ENCODE measurements at places on chromosomes 2 and 18.
A peak's percentile ranks its signal among the peaks of the same experiment; 100 is the strongest.

DNA sequence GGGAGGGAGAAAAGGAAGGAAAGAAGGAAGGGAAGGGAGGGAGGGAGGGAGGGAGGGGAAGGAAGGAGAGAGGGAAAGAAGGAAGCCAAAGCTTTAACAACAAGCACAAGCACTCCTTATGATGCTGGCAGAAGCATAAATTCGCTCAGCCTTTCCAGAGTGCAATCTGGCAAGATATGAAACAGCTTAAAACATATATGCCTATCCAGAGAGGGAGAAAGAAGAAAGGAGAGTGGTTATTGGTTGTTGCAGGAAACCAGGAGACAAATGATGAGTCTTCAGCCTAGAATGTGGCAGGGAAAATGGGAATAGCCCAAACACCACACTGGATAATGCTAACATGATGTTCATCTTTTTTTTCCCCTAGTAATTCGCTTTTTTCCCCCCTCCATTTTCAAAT, 64.0 kb downstream of the STPG4 start:
- no peak for DNase-seq

- no peak for DNase-seq
Observed at GRCh38 chr2:31429759-31430438, 15.4 kb upstream of the XDH start.

- no peak for DNase-seq
Observed at GRCh38 chr2:7379799-7380198, 462.6 kb downstream of the RNF144A start.

DNA sequence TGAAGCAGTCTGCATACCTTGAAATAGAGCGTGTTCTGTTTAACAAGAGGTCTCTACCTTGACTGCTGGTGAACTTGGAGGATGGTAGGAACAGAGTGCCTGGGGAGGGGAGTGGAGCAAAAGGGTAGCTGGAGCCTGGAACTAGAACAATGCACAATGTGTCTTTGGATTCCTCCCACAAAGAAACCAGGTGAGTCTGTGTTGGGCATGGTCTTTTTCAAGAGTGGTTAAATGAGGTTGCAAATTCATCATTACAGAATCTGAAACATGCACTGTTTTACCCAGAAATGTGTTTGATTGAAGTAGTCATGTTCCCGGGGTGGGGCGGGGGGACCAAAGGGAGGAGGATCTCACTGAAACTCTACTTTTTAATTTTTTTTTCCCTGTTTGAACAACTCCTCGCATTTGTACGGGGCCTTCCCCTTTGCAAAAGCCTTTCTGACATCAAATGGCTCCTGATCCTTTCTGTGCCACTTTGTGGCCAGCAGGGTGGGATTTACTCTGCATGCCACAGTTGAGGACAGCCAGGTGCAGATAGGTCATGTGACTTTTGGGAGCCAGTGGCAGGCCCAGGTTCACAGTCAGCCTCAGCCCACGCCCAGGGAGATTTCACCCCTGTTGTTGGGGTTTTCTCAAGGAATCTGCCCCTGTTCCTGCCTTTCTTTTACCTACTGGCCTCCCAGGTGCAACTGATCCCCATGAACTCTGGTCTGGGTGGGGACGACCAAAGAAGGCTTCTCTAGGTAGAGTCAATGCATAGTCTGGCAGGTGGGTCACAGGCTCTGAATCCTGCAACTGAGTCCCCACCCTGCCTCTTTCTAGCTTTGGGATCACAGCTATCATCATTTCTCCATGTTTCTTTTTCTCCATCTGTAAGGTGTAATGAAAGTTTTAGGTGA, 28.2 kb downstream of the MYCN start:
- no peak for DNase-seq

DNA sequence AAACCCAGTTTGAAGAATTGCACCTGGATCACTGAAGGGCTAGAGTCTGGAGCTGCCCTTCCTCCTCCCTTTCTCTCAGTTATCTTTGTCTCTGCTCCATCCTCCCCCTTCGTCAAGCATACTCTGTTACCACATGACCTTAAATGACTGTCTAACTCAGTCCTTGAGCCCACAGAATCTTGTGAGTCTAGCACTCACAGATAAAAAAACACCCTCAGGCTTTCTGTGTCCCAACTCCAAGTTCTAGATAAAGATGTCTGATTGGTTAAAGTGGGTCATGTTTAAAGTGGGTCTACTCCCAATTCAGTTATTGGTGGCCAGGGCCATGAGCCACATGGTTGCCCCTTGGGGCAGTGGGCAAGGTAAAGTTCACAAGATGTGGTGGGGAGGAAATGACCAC, 53.5 kb upstream of the CYP1B1 start:
- no peak for DNase-seq

DNA sequence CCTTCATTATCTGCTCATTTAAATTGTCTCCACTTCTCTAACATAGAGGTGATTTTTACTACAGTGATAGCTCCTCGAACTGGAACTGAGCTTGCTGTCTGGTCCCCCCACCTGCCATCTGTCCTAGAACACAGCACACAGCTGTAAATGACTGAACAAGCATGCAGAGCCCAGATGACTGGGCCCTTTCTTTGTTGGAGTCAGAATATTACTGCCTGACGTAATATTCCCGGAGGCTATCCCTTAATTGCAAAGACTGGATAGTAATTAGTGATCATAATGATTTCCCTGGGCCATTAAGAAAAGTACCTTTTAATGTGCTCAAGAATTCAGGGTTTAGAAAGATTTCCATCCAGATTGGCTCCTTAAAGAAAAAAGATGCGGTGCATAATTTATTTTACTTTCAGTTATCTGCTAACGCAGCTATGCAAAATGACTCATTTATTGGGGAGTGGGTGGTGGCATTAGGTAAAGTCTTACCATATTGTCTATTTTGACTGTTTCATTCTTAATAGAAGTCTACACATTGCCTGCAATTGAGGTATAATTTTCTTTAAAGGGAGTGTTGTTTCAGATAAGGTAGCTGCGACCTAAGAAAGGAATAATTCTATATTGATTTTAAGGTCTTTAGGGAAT, 84.4 kb downstream of the MAP4K4 start:
- DNase-seq, result no peak

GRCh38 chr2:64168201-64168600, 24.0 kb upstream of the PELI1 start:
- no peak for DNase-seq

DNA sequence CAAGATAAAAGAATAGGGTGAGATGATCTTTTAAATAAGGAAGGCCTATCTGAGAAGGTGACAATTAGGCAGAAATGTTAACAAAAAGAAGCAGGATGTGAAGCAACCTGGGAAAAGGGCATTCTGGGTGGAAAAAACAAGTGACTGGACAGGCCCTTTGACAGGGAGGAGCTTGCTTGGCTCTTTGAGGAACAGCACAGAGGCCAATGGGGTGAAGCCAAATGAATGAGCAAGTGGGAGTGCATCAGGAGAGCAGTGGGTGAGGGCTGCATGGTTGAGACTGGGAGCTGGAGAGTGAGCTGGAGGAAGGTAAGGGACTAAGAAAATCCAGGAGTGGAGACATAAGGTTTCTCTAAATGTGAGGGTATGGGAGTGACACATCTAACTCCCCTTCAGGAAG, 126.9 kb downstream of the TDRD15 start:
- DNase-seq, result no peak

- no peak for DNase-seq
Observed at GRCh38 chr2:96817882-96818281, 1.8 kb downstream of the CNNM3 start.

GRCh38 chr2:220568296-220568695, 940.9 kb downstream of the SLC4A3 start:
- no peak for DNase-seq

- DNase-seq, result no peak
Observed at GRCh38 chr2:218407717-218408116, 8.0 kb downstream of the CTDSP1 start.

DNA sequence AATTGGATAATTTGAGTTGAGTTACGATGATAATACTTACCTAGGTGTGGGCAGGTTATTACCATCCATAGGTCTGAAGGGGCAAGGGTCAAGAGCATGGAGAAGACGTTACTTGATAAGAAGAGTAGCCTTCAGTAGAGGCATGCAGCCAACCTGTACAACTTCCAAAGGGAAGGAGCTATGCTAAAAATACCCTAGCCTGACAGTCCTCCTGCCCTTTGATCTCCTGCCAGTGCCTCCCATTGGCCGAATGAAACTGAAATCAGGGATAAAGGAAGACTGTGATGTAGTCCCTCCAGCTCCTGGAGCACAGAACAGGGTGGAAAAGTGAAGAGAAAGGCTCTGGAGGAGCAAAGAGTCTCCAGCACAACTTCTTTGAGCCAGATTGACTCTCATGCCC, 487.4 kb downstream of the ADCYAP1 start:
- no peak for DNase-seq

DNA sequence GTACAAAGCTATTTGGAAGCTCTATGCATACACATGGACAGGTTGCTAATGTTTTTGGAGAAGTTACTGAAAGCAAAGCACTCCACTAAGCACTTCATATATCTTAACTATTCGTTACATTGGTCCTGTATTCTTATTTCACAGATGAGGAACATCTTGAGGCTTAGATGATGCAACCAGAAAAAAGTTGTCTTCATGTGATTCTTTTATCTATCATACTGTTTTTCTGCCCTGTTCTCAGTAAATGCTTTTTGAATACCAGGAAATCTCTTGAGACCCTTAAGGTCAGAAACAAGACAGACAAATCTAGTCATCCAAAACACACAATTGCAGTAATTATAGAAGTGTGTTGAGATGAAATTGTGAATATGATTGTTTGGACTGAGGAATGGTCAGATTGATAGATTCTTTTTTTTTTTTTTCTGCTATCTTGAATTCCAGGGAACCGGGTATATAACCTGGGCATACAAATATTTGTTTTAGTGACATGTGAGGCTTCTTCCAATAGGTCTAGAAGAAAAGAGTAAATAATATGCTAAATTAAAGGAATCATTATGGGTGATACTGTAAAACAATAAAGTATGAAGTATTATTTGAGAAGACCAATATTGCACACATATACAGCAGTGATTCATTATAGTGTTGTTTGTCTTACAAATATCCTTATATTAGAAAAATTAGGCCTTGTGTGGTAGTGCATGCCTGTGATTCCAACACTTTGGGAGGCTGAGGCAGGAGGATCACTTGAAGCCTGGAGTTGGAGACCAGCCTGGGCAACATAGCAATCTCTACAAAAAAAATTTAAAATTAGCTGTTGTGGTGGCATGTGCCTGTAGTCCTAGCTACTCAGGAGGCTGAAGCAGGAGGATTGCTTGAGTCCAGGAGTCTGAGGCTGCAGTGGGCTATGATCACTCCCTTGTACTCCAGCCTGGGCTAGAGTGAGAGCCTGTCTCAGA, 33.7 kb downstream of the EHBP1 start:
- DNase-seq, result no peak

GRCh38 chr2:227450311-227450841, 21.6 kb upstream of the AGFG1 start:
- no peak for DNase-seq

DNA sequence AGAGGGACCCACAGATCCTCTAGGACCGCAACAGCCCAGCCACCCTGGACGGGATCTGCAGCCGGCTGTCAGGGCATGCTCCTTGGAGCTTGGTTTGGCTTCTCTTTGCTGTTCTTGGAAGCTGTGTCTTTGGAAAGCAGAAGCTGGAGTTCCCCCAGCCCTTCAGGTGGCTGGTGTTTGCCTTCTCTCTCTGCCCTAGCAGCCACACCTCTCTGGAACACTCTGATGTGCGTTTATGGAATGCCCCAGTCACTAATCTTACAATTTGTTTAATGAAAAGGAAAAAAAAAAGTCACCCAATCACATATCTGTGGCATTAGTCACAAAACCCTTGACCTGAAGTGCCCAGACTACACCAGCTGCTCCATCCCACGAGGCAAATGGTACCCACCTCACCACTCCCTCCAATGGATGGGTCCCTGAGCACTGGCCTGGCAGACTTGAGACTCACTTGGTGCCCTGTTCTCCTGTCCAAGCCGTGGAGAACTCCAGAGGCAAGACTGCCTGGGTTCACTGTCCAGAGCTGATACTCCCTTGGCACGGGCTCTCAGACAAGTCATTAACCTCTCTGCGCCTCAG, 70.2 kb upstream of the DAPL1 start:
- no peak for DNase-seq

GRCh38 chr2:38146275-38146906, 70.4 kb upstream of the CYP1B1 start:
- no peak for DNase-seq

GRCh38 chr18:28185121-28185520, 8.2 kb upstream of the CDH2 start:
- no peak for DNase-seq

- no peak for DNase-seq
Observed at GRCh38 chr2:11925295-11926066, 179.0 kb downstream of the LPIN1 start.

- DNase-seq, result no peak
Observed at GRCh38 chr2:222320436-222321395, 21.9 kb upstream of the PAX3 start.

- no peak for DNase-seq
Observed at GRCh38 chr2:23524261-23524706, 139.3 kb downstream of the KLHL29 start.

GRCh38 chr18:44887227-44887631, 206.5 kb downstream of the SETBP1 start:
- peak; percentile 6 for DNase-seq

DNA sequence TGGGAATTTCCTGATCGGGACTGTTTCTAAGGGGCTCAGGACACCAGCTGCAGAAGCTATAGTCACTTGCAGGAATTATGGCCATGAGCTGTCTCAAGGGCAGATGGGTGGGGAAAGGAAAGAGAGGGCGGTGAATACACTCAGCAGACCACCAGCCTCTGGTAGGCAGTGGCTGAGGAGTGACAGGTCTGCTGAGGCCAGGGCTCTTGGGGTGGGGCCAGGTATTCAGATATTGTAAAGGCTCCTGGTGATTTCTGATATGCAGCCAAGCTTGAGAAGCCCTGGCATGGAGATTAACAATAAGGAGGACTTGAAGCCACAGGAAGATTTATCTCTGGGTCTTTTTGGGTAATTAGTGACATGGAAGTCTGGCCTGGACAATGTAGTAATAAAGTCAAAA, 145.3 kb upstream of the AQP4 start:
- no peak for DNase-seq

DNA sequence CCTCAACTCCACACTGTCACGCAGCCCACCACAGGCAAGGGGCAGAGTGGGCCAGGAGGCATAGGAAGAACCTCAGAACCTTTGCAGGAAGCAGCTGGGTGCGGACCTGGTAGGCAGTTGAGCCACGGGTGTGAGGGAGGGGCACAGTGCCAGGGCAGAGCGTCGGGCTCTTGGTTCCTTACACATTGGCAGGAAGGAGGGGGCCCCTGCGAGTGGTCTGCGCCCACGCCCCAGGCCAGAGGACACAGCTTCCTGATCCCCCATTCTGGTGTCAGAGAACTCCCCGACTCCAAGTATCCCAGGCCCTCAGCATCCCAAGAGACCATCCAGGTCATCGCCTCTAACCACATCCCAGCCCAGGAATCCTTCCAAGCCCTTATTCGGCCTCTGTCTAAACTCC, 61.5 kb downstream of the TNS1 start:
- DNase-seq, result no peak

- no peak for DNase-seq
Observed at GRCh38 chr2:214410918-214411554, at the start of gene VWC2L. Gene VWC2L (plus strand): TSS chr2:214411054. CDS start chr2:214414194, 3,140 bp downstream.

Measured in stimulated activated CD4-positive, alpha-beta T cell treated with anti-CD3 and anti-CD28 coated beads, TNF-alpha, amount 100 ng/mL, for 4 hours (primary cell).